Right kidney (tissue), 9 donors: ENCODE measurements at places on chromosomes 13 and 19.

GRCh38 chr19:928471-929202 lies 2.8 kb downstream of the ARID3A start:
- no peak for DNase-seq

DNA sequence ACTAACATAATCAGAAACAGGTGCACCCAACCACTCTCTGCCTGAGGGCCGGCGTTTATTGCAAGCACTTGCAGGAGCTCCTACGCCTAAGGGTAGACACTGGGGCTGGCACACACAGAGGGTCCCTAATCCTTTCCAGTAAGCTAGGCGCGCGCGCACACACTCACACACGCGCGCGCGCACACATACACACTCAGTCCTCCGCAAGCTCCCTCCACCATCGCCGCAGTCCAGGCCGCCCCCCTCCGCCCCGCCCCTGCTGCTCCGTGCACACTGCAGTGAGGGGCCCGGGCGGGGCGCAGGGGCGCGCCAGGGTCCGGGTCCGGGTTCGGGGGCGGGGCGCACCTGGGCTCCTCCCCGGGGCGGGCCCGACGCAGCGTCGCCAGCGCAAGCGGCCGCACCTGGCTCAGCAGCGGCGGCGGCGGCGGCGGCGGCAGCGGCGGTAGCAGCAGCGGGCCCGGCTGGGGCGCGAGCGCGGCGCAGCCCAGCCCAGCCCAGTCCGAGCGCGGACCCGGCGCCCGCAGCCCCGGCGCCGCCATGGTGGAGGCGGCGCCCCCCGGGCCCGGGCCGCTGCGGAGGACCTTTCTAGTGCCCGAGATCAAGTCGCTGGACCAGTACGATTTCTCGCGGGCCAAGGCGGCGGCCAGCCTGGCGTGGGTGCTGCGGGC lies at the start of gene CAMSAP3:
Gene CAMSAP3, plus strand, starts transcription at position 398 of the 668 bp plus-strand sequence. Its CDS starts 140 bp downstream, at position 538.
- peak; percentile 60 for DNase-seq

GRCh38 chr13:93690139-93690538 lies 463.5 kb downstream of the GPC6 start:
- DNase-seq, result peak; percentile 10

GRCh38 chr13:46778890-46779289 lies 18.1 kb downstream of the ESD start:
- no peak for DNase-seq

DNA sequence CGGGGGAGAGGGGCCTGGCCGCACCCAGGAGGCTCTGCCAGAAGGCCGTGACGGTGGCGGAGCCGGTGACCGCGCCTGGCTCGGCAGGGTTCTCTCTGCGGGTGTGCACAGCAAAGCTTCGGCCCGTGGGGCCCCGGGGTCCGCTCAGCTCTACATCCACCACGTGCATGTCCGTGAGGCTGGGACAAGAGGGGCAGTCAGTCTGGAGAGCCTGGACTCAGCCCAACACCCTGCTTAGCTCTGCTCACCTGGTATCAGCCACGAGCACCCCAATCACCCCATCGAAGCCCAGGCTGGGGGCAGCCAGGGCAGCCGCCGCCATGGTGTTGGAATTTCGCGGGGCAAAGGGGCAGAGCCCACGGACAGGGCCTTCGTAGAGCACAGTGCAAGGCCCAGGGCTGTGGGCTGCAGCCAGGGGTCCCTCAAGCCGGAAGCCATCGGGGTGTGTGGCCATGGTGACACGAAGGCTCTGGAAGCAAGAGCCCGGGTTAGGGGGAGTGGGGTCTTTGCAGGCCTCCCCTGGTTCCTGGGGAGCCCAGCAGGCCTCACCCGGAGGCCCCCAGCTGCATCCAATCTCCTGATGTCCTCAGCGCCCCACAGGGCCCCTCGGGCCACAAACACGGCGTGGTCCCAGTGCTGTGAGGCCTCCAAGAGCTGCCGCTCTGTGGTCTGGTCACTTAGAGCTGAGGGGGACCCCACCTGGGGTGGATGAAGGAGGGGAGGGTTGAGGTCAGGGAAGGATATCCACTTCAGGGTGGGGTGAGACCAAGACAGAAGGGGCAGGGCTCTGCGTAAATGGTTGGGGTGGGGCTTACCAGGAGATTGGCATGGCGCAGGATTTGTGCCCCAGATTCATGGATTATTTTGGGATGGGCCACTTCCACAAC lies 1.4 kb downstream of the ASPDH start:
- peak; percentile 25 for DNase-seq

- no peak for DNase-seq
Observed at GRCh38 chr19:17194608-17195007, 20.5 kb upstream of the USE1 start.

DNA sequence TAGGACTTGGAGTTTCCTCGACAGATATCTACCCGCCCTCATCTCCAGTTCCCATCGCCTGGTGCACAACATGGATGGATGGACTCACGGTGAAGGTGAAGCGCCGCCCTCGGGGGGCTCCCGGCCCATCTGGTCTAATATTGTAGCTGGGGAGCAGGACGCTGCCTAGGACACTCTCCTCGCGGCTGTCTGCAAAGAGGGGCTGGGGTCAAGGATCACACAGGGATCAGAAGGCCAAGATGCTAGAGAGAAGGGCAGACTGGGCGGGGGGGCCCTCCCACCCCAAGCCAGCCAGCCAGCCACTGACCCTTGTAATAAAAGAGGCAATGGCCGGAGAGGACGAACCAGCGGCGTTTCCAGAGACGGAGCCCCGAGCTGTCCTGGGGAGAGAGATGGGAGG lies 7.1 kb downstream of the PLEKHA4 start:
- no peak for DNase-seq

GRCh38 chr13:98761126-98761985 lies 8.9 kb upstream of the SLC15A1 start:
- DNase-seq, result no peak

DNA sequence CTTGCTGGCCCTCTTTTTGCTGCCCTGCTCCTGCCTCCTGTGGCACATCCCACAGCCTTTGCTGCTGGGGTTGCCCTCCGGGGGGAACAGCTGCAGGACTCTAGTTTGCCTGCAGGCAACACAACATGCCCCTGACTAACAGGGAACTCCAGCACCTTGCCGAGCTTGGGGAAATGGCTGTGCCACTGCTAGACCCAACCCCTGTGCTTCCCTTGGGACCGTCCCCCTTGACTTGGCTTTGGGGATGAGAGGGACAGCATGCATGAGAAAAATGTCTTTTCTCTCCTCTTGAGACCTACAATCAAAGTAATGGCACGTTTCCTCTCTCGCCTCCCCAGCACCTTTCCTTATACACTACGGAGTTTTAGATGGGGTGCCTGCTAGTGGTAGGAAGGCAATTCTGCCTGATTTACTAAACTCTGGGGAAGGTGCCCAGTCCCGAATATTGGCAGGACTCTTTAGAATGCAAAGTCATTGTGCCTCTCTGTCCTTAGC lies 12.4 kb upstream of the VWA8 start:
- DNase-seq, result no peak
